ENCODE measurements at places on chromosomes 7 and 10. TPM values are rescaled to one million over a fixed set of nuclear protein-coding genes. Genes with fewer than 3 reads are reported as not detected.

- DNase-seq, result no peak
These were observed 1.5 kb downstream of the UMAD1 start for GRCh38 chr7:7642081-7642480.

GRCh38 chr10:5503477-5503835, 4.1 kb upstream of the CALML5 start:
- peak; percentile 32 for DNase-seq

The FAM25G gene
- polyA plus RNA-seq, result not detected

- DNase-seq, result no peak
These were observed 22.1 kb upstream of the SAR1A start for GRCh38 chr10:70192326-70192968.

- DNase-seq, result no peak
These were observed 14.4 kb upstream of the GDF10 start for GRCh38 chr10:47285381-47286115.

The GPER1 gene
- polyA plus RNA-seq, result 1.5 TPM

DNA sequence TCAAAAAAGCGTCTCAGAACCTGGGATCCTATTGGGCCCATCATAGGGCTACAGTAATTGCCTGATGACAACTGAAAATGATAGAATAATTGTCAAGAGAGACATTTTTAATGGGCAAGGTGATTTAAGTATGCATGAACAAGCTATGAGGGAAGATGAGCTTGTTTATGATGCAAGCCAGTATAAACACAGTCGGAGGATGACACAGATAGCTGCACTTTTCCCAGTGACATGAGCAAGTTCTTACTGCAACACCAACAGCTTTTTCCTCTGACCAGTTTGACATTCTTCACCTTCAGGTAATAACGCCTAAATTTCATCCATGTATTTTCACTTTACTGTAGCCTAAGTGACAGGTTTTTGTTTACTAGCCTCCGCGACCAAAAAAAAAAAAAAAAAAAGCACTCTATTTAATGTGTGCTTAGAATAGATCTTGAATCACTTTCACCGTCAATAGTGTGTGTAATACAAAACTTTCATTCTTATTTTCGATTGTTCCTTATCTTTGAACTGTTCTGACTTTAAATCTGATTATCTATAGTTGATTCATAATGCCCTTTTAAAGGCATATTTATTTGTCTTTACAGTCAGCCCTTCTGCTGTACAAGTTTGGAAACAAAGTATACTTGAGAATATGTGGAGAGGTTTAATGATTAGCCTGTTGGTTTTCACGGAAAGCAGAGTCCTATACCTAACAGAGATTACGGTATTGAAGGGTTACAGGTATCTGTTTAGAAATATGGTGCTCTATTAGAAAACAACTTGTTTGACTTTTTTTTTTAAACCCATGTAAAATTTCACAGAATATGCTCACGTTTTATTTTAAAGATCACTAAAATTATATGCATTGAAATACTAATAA, 1.7 kb downstream of the FOXP2 start:
- no peak for DNase-seq

DNA sequence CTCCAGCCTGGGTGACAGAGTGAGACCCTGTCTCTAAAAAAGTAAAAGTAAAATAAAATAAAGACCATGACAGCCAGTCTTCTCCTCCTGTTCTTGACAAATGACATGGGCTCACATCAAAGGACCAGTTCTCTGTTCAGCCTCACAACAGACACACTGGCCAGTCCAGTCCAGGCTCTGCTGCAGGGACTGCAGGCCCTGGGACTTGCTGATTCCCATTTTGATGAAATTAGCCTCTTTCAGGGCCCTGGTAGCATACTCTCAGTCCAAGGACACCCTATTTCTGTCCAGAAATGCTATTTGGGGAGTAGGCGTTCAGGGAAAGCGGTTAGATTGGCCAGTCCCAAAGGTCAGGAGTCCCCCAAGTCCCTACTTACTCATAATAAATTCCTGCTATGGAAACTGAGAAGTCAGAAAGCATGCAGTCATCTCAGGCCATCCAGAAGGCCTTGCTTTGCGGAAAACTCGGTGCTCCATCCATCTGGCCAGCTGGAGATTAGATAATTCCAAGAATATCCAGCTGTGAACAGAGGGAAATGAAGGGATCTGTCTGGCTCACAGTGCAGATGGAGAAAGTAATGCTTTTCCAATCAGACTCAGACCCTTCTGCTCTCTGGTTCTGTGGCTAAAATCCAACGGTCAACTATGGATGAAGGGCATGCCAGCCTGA, 74.4 kb downstream of the RAB11FIP2 start:
- no peak for DNase-seq

DNA sequence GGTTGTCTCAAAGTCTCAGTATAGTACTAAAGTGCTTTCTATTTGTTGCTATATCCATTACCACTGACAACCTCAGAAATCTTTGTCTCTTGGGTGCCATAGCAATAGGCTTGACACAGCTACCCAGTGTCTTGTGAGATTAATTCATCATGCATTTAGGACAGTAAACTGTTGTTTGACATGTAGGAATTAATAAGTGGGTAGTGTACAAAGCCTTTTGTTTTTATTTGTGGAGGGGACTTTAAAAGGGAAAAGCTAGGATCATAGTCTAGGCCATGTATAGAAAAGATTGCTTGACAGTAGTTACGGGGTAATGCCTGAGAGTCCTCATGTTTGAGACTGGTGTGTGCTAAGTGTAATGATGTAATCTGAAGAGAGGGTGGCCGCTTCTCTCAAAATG, 102.6 kb upstream of the AGR3 start:
- no peak for DNase-seq

The SFXN4 gene
- polyA plus RNA-seq, result 65.7 TPM

- no peak for DNase-seq
These were observed 345.9 kb upstream of the SHH start for GRCh38 chr7:156158213-156158612.

DNA sequence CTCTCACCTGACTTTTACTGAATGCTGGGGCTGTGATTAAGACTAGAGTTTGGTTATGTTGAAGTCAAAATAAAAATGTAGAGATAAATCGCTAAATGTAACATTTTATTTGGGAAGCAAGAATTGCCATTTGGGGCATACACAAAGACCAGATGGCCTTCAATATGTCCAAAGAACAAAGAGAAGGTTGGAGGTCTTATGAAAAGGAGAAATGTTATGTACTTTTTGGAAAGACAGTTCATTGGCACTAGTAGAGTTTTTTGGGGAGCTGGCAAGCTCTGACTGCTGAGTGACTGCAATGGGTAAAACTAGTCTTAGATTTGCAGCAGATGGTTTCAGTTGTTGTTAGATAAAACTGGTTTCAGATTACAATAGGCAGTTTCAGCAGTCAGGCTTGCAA, 35.6 kb upstream of the GALNT17 start:
- no peak for DNase-seq

- no peak for DNase-seq
These were observed 201.6 kb upstream of the MEOX2 start for GRCh38 chr7:15888090-15888489.

- DNase-seq, result no peak
These were observed 42.4 kb downstream of the VWA2 start for GRCh38 chr10:114281461-114281860.

The TMEM225B gene
- 0.20 TPM for polyA plus RNA-seq

- peak; percentile 53 for DNase-seq
These were observed 21.1 kb downstream of the DPYSL4 start for GRCh38 chr10:132207536-132208461.

The CYP3A7 gene
- not detected for polyA plus RNA-seq

- peak; percentile 79 for DNase-seq
These were observed 30.9 kb downstream of the CRCP start for GRCh38 chr7:66145400-66146104.

Data from psoas muscle (tissue), 8 donors.